ENCODE measurements at places on chromosomes 2 and 18.

DNA sequence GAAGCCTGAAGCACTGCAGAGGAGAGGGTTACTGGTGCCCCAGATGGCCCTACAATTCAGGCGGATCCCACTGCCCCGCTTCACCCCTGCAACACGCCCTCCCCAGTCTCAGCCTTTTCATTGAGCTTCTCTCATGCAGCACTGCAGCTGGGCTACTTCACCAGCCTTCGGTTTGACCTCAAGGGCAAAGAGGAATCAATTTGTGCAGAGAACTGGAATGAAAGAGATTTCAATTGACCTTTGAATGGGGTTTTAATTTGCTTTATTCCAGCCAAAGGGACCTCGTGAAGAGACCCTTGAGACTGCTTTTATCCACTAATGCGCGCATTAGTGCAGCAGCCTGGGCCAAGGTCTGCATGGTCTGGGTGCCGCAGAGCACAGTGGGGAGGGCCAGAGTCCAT lies 8.8 kb upstream of the POMC start:
- no peak for DNase-seq

GRCh38 chr18:51321696-51322095 lies 124.2 kb upstream of the MEX3C start:
- DNase-seq, result no peak

DNA sequence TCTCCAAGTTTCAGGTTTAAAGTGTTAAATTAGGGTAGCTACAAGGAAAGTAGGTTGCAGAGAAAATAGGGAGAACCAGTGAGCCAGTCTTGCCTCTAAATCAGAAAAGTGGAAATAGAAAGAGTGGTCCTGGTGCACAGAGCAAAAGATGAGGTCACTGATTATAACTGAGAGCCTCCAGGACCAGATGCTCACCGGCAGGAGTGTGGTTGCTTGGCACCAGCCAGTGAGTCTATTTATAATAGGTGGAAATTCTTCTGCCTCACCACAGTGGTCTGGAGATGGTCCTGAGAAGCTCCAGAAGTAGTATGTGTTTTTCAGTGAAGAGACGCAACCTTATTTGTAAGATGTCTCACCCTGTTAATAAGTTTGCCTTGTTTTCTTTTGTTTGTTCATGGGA lies 373.9 kb upstream of the KCNJ3 start:
- no peak for DNase-seq

DNA sequence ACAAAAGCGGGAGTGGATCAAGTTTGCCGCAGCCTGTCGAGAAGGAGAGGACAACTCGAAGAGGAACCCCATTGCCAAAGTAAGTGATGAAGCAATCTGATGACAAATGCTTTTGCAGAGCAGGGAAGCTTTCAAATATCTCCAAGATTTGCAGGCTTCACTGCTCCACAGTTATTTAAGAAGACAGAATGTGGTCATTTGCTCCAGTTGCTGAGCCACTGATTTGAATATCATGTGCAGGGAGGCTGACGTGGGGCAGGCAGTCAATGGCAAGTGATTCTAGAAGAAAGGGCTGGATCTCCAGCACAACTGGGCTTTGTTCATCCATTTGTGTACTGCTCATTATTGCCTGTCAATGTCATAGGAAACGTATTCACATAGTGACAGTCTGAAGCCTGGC lies 10.2 kb downstream of the DSG4 start:
- no peak for DNase-seq

DNA sequence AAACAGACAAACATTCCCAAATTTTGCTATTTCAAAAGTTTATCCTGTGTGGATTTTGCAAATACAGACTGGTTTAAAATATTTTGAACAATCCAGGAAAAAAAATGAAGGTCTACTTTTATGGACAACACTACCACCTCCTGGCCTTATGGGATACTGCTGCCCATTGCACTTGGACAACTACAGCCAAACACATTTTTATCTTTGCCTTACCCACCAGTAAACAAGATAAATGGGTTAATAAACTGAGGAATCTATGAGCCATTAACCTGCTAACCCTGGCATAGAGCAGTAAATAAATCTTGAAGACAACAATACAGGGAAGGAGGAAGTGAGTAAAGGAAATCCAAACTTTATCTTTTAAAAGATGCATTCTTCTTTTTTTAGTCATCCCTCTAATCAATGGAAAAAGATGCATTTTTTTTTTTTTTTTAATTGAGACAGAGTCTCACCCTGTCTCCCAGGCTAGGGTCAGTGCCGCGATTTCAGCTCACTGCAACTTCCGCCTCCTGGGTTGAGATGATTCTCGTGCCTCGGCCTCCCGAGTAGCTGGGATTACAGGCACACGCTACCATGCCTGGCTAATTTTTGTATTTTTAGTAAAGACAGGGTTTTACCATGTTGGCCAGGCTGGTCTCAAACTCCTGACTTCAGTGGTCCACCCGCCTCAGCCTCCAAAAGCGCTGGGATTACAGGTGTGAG lies 2.1 kb upstream of the SPIRE1 start:
- DNase-seq, result peak; percentile 29

- no peak for DNase-seq
These were observed 9.6 kb downstream of the CROCC2 start for GRCh38 chr2:240915526-240916341.

GRCh38 chr18:46401486-46402070 lies 255.4 kb downstream of the LOXHD1 start:
- DNase-seq, result no peak

DNA sequence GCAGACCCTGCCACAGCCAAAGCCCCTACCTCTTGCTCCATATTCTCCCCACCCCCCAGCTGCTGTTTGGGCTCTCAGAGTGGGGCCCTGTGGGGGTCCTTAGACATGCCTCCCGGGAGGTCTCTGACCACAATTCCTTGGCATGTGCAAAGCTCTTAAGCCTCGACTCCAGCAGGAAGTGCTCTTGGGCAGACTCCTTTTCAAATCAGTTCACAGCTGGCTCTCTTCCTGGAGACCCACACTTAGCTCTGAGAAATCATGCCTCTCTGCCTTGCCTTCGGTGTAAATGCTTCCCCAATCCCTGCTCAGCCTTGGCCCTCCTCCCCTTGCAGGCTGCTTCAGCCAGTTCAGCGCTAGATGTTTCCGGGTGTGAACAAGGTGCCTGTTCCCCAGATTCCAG lies 46.9 kb downstream of the NGEF start:
- no peak for DNase-seq

DNA sequence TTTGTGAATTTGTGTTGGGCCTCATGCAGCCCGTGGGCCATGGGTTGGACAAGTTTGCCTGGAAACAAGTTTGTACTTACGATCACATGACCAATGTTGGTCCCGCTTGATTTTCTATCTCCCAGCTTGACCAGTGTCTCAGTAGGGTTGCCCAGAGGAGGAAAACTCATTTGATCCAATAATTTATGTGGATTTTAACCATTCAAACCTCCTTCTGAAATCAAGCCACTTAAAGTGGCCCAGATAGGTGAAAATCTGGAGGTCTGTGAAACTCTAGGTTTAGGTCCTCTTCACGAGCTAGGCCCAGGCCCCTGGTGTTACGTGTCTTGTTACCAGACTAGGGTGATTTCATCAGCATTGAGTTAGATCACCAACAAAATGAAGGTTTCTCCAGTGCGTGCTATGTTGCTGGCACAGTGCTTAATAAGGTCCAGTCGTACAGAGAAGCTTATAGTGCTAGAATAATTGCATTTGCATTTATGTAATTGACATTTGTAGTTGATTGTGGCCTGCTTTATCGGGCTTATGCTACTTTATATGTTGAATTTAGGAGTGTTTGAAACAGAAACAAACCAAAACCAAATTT lies 4.4 kb downstream of the ACTR2 start:
- DNase-seq, result no peak

DNA sequence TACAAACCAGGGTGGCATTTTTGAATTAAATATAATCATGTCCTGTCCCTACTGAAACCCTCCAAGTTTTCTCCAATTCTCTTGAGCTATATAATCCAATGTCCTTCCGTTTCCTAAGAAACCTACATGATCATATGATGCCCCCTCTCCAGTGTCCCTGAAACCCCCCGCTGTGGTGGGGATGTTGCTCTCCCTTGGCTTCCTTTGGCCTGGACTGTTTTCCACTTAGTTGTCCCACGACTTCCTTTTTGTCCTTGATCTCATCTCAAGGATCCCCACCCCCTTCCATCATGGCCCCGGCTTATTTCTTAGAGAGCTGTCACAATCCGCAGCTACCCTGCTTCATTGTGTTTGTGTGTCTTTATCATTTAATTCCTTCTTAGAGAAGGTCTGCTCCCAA lies 43.8 kb downstream of the TMEM18 start:
- no peak for DNase-seq

- no peak for DNase-seq
These were observed 153.8 kb upstream of the ACAA2 start for GRCh38 chr18:49967171-49967570.

GRCh38 chr2:120469426-120469825 lies 123.5 kb downstream of the INHBB start:
- DNase-seq, result no peak

- no peak for DNase-seq
These were observed 39.0 kb downstream of the EEF1B2 start for GRCh38 chr2:206198677-206199076.

- no peak for DNase-seq
These were observed 193.5 kb upstream of the CHST9 start for GRCh38 chr18:27378431-27379095.

DNA sequence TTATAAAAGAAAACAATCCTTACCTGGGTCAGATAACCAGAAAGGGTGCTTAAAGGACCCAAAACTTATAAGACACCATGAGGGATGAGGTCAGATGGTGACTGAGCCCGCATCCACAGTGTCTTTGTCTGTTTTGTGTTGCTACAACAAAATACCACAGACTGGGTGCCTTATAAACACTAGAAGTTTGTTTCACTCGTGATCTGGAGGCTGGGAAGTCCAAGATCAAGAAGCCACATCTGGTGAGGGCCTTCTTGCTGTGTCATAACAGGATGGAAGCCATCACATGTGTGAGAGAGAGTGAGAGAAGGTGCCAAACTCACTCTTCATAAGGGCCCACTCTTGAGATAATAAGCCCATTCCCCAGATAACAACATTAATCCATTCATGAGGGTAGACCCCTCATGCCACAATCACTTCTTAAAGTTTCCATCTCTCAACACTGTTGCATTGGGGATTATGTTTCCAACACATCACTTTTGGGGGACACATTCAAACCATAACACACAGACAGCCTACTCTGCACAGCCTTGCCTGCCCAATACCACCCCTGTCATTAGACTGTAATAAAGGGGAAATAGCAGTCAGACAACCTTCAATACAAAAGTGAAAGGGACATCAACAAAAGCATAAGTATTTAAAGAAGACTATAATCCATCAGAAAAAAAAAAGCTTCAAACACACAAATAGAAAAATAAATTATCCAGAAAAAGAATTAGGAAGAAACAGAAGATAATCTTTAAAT lies 249.8 kb downstream of the ANAPC1 start:
- DNase-seq, result no peak

GRCh38 chr18:52489396-52490306 lies 149.7 kb downstream of the DCC start:
- no peak for DNase-seq

- DNase-seq, result no peak
These were observed 205.7 kb upstream of the APCDD1 start for GRCh38 chr18:10248738-10249137.

- no peak for DNase-seq
These were observed 334.3 kb downstream of the CELF4 start for GRCh38 chr18:37231251-37231650.

- no peak for DNase-seq
These were observed 129.9 kb upstream of the MSH6 start for GRCh38 chr2:47653036-47653435.

DNA sequence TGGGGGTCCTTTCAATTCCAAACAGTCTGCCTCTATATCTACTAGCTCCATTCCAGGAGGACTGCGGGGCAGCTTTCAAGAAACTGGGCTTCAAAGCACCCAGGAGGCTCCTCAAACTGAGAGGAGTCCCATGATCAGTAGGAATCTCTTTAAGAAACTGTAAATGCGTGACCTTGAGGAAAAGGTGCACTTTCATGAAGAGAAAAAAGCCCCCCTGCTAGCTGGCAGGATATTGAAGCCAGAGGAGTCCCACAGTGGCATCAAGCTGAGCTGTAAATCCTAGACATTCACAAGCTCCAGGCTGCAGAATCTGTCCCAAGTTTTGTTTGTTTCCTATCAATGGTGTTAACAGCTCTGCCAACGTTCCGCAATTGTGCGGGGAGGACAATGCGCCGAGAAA lies 790.1 kb downstream of the SLC4A3 start:
- no peak for DNase-seq

GRCh38 chr2:52365946-52366345 lies 1334.0 kb upstream of the NRXN1 start:
- DNase-seq, result no peak

DNA sequence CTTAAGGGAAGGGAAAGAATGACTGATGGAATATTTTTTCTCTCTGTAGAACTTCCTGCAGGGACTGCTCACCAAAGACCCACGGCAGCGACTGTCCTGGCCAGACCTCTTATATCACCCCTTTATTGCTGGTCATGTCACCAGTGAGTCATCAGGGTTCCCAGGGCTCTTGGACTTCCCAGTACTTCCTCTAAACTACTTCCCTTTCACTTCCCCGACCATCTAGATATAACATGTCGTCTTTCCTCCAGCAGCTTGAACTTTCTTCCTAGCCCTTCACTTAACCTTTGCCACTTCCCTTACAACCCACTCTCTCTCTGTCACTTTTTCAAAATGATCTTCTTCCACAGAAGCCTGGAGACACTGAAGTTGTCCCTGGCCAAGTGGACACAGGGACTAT lies 7.2 kb downstream of the STK36 start:
- no peak for DNase-seq

GRCh38 chr2:105396254-105397024 lies 2.4 kb downstream of the FHL2 start:
- no peak for DNase-seq

DNA sequence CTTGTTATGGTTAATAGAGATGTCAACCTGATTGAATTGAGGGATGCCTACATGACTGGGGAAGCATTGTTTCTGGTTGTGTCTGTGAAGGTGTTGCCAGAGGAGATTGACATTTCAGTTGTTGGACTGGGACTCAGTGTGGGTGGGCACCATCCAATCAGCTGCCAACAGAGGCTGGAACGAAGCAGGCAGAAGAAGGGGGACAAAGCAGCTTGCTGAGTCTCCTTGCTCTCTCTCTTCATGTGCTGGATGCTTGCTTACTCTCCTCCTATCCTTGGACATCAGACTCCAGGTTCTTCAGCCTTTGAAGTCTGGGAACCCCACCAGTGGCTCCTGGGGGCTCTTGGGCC lies 22.2 kb upstream of the SMAD4 start:
- DNase-seq, result no peak

DNA sequence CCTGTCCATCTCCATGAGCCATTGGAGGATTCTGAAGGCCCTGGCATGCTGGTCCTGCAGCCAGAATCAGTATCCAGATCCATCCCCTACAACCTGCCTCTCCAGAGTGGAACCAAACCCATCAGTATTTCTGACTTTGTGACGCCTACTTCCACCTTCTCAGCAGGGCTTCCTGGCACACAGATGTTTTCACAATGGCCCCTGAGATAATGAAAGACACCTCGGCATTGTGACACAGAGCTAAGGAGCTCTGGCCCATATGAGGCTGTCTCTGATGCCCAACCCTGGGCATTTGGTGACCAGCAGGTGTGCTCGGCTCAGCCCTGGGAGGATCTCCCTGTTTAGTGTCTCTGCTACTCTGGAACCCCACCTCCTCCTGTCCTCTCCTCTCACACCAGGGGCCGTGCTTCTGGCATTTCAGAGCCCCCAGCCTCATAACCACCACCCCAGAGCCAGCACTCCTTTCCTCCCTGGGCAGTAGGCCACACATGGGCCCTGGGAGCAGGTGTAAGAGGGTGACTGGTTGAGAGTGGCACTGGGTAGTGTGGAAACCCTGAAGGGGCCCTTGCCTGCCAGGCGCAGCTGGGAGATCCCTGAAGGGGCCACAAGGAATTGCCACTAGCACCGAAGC lies 38.2 kb downstream of the FOSL2 start:
- no peak for DNase-seq

Data from T-cell (primary cell).